NCI-H1417 (cell line): ENCODE measurements at places on chromosomes 16 and 17.

DNA sequence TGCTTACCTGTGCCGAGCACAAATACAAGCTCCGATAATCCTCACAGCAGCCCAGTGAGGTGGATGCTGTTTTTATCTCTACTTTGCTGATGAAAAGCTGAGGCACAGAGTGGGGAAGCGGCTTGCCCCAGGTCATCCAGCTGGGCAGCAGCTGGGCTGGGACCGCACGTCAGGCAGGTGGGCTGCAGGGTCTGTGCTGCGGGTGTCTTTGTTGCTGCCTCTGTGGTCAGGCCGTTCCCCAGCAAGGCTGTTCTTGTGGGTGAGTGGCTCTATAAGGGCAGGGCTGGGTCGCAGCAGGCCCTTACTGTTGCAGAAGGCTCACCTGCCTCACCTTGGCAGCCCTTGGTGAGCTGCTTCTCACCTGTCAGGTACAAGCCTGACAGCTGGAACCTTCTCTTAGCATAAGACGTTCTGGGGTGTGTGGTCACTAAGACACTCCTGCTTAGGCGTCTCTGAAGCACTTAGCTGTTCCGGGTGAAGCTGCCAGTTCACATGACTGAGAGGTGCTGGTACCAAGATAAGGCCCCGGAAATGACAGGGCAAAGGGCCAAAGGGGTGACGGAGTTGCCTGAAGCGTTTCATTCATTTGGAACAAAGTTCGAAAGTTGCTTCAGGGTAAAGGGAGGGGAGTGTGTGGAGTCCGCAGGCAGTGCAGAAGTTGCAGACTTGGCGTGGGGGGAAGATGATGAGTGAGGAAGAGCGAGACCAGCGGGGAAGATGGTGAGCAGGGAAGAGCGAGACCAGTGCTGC is 17.4 kb downstream of the IRF8 start:
- no peak for DNase-seq

GRCh38 chr16:77960766-77961165 is 61.6 kb upstream of the CLEC3A start:
- no peak for DNase-seq

- no peak for DNase-seq
Measured at GRCh38 chr17:43543771-43544575, 2.2 kb downstream of the ETV4 start.

DNA sequence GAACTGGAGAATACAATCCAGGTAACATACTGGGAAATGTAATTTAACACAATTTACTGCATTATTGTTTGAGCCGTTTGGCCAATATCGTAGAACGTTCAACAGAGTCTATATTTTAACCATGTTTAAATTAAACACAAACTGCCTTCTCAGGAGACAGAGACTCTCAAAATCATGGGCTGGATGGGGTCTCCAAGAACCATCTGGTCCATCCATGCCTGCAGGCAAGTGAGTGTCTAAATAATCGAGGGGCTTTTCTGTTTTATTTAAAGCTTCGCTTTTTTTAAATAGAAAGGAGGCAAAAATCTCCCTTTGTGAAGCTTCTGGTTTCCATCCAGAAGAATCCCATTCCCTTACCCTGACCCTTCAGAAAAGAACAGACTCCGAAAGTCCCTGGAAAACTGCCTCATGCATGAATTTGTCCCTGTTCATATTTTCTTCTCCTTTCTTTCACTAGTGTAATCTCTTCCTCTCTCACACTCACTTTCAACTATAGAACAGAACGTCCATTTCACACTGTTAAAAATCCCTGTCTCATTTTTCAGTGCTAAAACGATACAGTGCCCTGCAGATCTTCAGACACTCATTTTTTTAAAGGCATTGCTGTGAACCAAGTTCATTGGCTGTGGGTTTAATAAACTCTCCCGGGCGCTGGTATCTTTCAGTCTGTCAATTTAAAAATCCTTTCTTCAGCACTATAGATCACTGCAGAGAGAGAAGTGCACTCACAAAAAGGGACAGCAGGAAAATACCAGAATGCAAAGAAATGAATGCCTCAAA is 111.4 kb upstream of the TOM1L1 start:
- DNase-seq = no peak

- no peak for DNase-seq
Measured at GRCh38 chr17:57387575-57387974, 131.3 kb downstream of the MSI2 start.

GRCh38 chr16:23072084-23072599 is 77.1 kb downstream of the USP31 start:
- no peak for DNase-seq

GRCh38 chr17:79850571-79851460 is 11.6 kb upstream of the CBX4 start:
- no peak for DNase-seq

DNA sequence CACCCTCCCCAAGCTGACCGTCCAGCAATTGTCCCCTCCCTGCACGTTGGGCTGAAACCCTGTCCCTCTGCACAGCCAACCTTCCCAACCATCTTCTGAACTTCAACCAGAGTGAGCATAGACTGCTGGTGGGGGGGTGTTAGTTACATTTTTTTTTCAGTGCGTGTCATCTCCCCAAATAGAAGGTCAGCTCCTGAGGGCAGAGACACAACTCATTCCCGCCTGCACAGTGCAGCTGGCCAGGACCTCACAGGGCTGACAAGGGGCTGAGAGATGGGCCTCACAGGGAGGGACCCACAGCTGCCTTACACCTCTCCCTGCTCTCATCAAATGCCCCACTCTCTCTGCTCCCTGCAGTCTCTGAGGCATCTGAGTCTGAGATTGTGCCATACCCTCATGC is 8.4 kb downstream of the SRL start:
- DNase-seq = no peak

DNA sequence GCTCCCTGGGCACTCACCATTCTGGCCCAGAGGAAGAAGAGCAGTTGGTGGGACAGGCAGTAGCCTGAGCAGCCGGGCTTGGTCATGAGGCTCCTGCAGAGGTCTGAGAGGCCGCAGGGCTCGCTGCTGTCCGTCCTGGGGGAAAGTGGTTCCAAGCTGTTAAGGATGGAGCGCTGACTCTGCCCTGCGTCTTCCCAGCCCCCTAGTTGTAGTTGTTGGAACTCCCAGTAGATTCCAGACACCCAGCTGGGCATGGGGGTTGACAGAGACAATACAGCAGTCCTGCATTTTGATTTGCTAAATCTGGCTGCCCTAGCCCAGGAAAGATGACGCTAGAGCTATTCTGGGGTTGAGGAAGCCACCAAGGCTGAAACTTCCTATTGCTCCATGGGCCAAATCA is 7.3 kb downstream of the C16orf89 start:
- DNase-seq = no peak

DNA sequence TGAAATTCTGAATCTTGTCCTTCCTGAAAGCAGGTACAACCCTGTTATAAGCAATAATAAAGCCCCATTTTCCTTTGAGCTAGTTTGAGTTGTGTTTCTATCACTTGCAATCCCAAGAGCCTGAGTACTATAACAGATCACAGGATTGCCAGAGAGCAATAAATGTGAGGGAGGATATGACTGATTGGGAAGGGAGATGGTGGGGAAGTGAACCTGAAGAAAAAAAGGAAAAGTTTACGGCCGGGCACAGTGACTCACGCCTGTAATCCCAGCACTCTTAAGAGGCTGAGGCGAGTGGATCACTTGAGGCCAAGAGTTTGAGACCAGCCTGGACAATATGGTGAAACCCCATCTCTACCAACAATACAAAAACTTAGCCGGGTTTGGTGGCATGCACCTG is 80.4 kb downstream of the COX10 start:
- DNase-seq = no peak

- DNase-seq = peak; percentile 54
Measured at GRCh38 chr16:12544477-12545296, 259.0 kb downstream of the CPPED1 start.

DNA sequence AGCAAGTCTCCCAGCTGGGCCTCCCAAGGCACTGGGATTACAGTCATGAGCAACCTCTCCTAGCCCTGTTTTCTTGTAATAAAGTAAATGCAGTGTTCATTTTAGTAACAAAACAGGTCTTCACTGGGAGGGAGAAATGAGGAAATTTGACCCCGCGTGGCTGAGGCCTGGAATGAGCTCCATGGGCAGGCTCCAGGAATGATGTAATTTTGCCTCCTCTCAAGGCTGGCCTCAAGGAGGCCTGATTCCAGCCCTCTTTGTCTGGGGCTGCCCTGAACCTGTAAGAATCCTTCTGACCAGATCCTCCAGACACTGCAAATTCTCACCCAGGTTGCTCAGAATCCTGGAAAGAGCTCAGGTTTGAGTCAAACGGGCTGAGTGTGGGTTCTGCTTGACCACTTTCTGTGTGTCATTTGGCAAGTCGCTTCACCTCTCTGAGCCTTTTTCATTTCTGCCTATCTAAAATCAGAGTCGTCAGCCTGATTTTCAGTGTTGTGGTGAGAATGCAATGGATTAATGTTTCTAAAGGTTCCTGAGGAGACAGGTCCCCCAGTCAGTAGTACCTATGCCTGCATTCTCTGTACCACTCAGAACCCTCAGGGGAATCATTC is 57.1 kb downstream of the RAB11FIP4 start:
- no peak for DNase-seq

DNA sequence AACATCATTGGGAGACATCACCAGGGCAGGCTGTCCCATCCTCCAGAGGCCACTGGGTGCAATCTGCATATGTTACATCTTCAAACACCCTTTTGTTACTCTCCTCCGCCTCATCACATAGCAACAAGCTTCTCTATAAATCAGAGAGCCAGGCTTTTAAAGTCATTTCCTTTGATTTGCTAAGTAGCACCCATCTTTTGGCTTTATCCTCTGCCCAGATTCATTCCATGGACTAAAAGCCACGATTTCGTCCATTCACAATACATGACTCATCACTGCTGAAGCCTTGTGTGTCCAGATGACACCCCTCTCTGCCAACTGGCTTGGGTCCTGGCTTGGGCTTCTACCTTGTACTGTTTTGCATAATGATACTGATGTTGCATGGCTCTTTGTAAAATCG is 2.0 kb upstream of the KRT38 start:
- no peak for DNase-seq
